ENCODE measurements at places on chromosomes 1 and 21.

DNA sequence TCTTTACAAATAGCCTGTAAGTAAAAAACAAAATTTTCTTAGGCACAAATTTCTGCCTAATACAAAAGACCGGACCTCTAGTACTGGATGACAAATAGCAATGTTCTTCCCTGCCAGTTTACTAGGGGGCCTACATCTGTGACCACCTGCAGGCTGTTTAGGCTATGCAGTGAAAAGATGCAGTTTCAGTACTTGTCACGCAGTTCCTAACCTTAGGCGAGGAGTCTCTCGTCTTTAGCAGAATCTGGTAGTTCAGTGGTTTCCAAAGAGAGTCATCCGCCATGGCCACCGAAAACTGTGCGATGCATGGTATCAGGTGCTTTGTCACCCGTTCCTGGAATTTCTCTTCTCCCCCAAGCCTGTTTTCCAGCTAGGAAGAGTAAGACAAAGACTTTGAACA, 29.6 kb downstream of the LGALS8 start:
- no peak for DNase-seq

GRCh38 chr1:32372149-32372756, 9.9 kb downstream of the TSSK3 start:
- peak; percentile 72 for DNase-seq

- no peak for DNase-seq
These were observed 7.1 kb downstream of the UTS2 start for GRCh38 chr1:7845761-7846160.

GRCh38 chr1:83815330-83815729, 183.6 kb downstream of the TTLL7 start:
- no peak for DNase-seq

GRCh38 chr1:202163281-202164270, 3.2 kb upstream of the PTPN7 start:
- no peak for DNase-seq

GRCh38 chr1:17826165-17826488, 71.0 kb downstream of the ACTL8 start:
- no peak for DNase-seq

GRCh38 chr1:231626951-231627614, 493 bp downstream of the DISC1 start:
- peak; percentile 53 for DNase-seq

- no peak for DNase-seq
These were observed 79.0 kb downstream of the PCP4 start for GRCh38 chr21:39946199-39946598.
